NCI-H1092 (cell line): ENCODE measurements at places on chromosomes 6 and 20.

DNA sequence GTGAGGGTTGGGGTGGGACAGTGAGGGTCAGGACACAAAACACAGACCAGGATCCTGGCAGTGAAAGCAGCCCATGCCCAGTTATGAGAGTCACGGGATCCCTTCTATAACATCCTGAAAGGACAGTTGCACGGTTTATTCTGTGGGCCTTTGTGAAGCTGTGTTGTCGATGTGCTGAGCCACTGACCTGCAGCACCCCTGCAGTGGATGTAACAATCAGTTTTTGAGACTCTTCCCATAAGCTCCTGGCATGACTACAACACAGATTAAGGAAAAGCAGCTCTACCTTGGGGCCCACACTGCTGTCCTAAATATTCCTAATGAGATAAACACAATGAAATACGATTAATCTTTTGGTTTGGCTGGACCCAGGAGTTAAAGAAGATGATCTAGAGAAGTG is 3.7 kb downstream of the PYGB start:
- DNase-seq: no peak

- no peak for DNase-seq
Observed at GRCh38 chr20:382291-383115, 1.9 kb downstream of the TRIB3 start.

- DNase-seq: no peak
Observed at GRCh38 chr6:46378882-46379416, 112.3 kb downstream of the RCAN2 start.

DNA sequence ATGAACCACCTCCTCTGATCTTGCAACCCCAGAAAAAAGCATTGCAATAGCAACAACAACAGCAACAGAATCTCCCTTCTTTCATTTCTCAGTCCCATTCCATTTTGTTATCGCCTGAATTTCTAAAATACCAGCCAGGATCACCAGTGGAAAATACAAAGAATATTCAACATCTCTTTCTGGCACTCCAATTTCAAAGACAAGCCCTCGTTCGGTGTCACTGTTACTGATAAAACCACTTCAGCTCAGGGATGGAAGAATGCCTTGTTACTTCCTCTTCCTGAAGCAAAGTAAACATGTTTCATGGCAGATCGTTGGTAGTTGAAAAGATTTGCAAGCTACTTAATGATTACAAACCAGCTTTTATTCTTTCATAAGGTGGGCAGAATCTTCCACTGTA is 94.0 kb upstream of the SPTLC3 start:
- DNase-seq: no peak

DNA sequence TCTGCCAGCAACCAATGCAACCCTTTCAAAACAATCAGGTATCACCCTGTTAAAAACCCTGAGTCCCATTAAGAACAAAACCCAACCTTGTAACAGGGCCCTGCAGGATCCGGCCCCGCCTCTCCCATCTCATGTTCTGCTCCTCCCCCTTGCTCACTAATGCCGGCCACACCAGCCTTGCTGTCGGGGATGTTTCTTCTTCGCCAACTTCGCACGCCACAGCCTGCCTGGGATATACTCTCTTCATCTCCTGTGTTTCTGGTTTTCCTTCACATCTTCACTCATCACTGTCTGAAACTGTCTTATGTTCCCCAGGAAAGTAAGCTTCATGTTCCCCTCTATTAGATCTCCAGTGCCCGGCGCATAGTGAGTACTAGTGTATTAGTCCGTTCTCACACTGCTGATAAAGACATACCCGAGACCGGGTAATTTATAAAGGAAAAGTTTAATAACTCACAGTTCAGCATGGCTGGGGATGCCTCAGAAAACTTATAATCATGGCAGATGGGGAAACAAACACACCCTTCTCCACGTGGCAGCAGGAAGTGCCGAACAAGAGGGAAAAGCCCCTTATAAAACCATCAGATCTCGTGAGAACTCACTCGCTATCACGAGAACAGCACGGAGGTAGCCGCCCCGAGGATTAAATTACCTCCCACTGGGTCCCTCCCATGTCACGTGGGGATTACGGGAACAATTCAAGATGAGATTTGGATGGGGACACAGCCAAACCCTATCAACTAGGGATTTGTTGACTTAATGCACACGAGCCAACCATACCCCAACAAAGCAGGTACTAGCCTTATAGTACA is 5.1 kb downstream of the TP53RK start:
- no peak for DNase-seq

DNA sequence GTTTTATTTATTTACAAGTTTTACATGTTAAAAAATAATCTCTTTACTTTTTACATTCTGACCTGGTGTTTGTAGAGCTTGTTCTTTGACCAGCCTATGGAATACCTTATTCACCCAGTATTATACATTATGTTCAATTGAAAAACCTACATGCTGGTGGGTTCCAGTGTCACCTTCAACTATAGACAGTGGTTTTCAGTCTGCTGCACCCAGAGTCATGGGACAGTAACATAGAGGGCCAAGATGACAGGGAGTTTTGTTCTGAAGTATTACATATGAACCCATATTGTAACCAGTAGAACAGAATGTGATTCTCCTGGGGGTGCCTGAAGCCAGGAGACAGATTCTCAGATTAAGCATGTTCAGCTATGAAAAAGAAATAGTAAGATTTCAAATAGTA is 139.5 kb upstream of the SCGN start:
- DNase-seq: no peak

DNA sequence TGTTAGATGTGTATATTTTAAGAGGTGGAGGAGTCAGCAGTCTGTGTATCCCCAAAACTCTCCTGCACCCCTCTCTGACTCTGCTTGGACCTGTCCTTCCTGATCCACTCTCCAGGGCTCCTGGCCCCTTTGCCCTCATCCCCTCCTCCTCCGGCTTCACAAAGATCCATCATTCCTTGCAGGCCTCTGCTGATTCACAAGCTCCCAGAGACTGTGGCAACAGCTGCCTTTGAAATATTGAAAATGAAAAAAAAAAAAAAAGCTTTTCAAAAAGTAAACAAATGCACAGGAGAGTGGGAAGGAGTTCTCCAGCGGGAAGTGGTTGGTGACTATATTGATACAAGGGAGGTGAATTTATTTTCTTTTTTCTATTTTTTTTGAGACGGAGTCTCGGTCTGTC is 330.2 kb upstream of the SULF2 start:
- DNase-seq: no peak

DNA sequence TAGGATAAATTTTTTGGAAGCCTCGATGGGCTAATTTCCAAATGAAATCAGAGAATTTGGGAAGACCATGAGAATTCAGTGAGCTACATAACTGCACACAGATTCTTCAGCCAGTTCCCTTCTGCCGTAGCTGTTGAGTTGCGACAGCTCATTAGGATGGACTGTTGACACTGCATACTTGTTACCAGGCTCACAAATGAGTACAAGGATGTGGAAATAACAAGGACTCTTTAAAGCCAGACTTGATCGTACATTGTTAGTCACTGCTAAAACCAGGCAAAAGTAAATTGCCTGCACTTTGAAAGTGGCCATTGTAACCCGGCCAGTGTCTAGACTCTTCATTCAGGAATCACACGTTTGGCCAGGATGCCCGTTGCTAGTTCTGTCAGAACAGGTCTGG is 37.0 kb downstream of the NDUFAF5 start:
- no peak for DNase-seq

- DNase-seq: no peak
Observed at GRCh38 chr6:161342039-161342438, 68.2 kb upstream of the AGPAT4 start.

DNA sequence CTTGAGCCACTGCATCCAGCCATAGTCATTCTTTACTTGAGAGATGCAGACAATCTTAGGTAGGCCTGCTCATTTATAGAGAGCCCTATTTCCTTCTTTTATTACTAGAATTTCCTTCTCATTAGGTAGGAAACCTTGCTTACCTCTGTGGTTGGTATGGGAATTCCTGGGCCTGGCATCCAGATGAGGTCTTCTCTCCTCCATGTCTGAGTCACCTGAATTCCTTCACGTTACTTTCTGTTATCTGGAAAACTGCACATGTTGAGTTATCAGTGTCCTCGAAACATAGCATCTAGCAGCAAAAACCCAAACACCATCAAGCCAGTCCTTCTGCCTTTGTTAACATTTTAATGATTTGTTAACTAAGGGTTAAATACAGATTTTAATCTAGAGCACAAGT is 2.2 kb downstream of the ZNFX1 start:
- DNase-seq: no peak

DNA sequence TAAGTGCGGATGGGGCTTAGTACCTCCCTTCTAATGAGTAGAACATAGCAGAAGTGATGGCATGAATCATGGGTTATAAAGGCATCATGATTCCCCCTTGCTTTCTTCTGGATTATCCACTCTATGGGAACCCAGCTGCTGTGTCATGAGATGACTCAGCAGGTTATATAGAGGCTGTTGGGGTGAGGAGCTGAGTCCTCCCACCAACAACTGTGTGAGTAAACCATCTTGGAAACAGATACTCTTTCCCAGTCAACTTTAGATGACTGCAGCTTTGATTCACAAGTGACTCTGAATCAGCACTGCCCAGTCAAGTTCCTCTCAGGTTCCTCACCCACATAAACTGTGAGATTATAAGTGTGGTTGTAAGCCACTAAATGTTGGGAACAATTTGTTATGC is 46.3 kb downstream of the FAM83B start:
- no peak for DNase-seq

DNA sequence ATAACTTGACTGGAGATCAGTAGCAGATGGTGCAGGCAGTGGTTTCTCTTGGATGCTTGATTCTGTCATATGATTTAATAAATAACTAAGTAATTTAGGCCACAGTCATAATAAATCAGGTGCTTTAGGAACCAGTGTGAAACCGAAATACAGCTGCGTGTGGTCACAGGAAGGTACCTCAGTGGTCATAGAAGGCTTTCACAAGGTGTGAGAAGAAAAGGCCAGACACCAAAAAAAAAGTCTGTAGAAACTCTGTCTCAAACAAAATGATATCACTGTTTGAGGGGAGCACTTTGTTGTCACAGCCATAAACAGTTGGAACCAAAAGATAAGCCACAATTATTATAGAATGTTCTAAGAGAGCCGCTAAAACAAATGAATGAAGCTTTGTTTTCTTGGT is 56.5 kb downstream of the ARMC2 start:
- no peak for DNase-seq

DNA sequence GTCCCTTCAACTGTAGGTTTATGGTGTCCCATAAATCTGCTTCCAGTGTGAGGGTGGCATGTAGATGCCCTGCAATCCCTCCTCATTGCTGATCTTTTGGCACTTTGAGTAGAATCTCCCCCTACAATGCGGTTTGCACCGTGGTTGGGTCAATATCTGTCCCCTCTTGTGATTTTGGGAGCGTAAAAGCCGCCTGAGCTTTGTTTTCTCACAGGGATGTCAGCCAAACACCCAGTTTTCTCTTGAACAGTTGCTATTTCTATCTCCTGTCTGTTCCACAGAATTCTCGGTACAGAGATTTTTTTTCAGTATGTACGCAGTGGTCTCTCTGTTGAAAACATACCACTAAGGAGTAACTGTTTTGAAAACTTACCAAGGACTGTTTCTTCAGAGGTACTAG is 21.8 kb downstream of the CDS2 start:
- DNase-seq: no peak

GRCh38 chr6:74651948-74652842 is 553.7 kb downstream of the COL12A1 start:
- DNase-seq: no peak

DNA sequence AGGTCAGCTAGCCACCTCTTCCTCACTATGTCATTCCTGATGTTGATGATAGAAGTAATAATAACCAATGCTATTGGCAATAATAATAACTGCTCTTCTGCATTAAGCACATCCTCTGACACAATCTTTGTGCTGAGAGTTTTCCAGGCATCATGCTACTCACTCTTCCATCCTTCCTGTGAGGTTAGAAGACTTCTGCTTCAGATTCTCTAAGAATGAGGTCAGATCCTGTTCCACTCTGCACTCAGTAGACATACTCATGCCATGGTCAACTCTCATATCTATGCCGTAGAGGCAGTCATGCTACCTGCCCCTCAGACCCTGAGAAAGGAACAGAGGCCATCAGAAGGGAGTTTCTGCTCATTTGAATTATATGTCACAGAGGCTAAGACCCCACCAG is 98.1 kb upstream of the TOP1 start:
- no peak for DNase-seq

GRCh38 chr6:81808851-81809570 is 56.5 kb upstream of the TENT5A start:
- DNase-seq: peak; percentile 1

GRCh38 chr20:41001497-41001896 is 27.1 kb upstream of the TOP1 start:
- no peak for DNase-seq

- no peak for DNase-seq
Observed at GRCh38 chr20:62366370-62367135, 559 bp downstream of the LAMA5 start.

GRCh38 chr6:45156075-45156474 is 172.1 kb upstream of the RUNX2 start:
- no peak for DNase-seq

DNA sequence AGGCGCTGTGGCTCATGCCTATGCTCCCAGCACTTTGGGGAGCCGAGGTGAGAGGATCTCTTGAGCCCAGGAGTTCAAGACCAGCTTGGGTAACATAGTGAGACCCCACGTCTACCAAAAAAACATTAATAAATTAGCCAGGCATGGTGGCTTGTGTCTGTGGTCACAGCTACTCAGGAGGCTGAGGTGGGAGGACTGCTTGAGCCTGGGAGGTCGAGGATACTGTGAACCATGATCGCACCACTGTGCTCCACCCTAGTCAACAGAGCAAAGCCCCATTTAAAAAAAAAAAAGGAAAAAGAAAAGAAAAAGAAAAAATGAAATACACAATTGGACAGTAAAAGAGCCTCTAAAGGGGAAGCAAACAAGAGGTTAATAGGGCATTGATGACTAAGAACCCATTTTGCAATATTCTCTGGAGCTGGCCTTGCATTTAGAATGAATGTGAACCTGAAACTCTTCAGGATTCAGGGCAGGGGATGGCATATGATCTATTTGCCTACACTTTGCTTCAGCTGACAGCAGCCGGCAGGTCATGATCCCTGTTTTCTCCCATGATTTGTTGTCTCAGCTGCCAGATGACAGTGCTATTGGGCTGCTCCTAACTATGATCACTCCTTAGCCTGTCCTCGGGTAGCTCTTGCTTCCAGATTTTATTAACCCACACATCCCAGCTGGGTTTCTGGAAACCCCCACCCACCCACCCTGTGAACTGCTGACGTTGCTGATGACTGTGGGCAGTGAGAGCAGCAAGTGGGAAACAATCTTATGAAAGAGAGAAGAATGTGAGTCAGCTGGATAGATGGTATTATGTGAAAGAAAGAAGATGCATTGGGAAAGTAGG is 83.8 kb upstream of the ELOVL5 start:
- DNase-seq: peak; percentile 11

DNA sequence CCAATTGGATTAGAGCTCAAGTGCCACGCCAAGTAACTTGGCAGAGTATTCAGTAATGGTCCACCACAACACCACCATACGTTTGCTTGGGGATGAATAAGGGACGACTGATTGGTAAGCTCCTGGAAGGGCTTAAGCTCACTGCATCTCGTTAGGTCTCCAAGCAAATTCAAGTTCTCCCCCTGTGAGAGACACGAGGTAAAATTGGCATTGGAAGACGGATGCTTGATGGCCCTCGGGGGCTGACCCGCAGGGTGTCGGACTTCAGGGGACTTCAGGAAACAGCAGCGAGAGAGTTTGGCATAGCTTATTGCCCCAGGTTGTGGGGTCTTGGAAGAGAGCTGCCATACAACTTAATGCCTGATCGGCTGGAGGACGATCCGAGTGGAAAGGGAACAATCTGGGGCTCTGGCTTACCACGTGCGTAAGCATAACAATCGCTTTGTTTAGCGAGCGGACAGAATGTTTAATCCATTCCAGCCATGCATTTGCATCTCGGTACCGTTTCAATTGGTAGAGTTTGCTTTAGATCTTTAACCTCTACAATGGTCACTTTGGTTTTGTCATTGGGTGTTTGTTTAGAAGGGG is 4.8 kb upstream of the ZNFX1 start:
- DNase-seq: no peak
